Nucleus accumbens (tissue), 56 donors: ENCODE measurements at places on chromosomes 6 and 20.
A peak's percentile ranks its signal among the peaks of the same experiment; 100 is the strongest.

DNA sequence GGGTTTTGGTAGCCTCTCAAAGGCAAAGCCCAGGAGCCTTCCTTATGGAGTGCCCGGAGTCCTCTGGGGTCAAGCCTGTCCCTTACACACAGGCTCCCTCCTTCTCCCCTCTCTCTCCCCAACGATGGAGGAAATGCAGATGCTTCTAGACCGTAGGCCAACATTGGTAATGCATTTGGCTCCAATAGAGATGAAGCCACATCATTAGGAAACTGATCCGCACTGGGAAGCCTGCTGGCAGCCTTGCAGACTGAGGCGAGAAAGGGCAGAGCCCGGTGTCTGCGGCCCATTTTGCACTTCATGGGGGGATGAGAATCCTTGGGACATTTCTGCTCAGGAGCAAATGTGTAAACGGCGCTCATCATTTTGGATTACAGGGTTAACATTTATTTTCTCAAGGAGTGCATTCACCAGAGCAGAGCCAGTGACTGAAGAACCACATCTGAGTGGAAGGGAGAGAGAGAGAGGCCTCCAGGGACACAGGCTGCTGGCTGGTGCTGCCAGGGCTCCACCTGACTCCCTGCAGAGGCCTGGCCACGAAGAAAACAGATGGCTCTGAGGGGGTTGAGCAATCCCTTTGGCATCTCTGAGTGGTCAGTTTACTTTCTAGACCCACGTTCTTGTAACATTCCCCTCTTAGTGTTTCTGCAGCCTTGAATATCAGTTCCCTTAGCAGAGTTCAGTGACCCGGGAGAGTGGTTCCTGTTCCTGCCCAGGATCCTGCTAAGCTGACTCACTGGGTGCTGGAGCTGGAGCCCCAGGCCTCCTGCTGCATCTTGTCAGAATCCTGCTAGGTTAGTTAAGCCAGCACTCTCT, 4.4 kb upstream of the CST3 start:
- no peak for DNase-seq

- no peak for DNase-seq
These were observed 121.9 kb upstream of the BTN3A2 start for GRCh38 chr6:26243132-26243531.

DNA sequence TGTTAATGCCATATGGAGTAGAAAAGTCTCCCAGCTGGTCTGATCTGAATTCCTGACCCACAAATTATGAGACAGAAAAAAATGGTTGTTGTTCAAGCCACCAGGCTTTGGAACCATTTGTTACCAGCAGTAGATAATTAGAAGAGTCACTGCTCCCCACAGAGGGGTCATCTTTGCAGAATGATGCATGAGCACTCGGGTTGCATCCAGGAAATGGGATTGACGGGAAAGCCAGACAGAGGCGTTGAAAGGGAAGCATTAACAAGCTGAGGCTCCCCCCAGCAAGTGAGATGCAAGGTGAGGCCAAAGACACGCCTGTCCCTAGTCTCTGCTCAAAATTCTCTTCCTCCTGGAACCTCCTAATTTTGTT, 182.5 kb downstream of the SYNDIG1 start:
- DNase-seq = no peak

- DNase-seq = no peak
These were observed 84.8 kb upstream of the SOX4 start for GRCh38 chr6:21508753-21509152.

GRCh38 chr6:158219228-158219627, 51.1 kb downstream of the GTF2H5 start:
- no peak for DNase-seq

DNA sequence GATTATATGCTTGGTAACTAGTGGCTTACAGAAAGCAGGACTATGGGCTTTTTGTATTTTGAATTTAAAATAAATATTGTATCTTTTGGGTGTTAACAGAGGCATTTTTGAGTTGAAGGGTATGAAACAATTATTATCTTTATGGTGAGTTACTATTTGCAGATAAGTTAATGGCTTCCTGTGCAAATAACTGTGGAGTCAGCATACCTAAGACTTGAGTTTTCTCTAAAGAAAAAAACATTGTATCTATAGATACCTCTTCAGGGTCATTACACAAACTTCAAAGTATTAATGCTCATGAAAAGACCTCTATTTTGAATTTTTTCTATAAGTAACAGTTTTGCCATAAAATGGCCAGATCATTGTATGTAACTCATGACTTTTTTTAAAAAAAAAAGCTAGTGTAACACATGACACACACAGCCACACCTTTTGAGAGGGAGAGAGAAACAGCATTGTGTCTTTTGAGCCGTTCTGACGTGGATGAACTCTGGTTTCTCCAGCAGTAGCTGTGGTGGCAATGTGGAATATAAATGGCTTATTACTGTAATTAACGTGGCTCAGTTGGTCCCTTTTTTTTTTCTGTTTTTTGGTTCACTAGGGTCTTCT, 36.3 kb downstream of the PLEKHG1 start:
- no peak for DNase-seq

- DNase-seq = no peak
These were observed 19.0 kb downstream of the MCM8 start for GRCh38 chr20:5969348-5969935.

GRCh38 chr20:57066126-57066900, 200.1 kb downstream of the BMP7 start:
- no peak for DNase-seq

DNA sequence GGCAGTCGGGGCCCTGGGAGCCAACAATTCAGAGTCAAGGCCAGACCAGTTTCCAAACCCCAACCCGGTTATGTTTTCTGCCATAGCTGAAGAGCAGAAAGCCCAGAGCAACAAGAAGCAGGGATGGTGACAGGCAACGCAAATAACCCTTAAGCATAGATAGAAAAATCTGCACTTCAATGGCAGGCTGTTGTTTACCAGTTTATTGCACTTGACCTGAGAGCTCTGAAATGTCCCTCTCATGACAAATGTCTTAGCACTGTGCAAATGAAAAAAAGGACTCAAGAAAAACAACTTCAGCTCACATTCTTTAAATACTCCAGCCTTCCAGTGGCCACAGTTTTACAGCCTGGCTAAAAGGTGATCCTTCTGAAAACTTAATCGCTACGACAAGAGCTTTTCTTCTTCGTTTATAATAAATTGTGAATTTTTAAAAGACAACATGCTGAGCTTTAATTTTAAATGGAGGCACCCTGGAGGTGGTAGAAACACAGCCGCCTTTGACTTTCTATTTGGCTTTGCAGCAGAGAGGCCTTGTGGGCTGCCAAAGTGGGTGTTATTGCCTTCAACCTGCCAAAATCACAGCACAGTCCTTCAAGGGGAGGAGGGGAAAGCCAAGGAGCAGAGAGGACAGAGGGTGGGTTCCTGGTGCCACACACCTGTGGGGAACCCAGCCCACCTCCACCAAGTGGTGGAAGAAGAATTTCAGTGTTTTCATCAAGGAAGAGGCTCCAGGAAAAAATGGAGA, 289.5 kb upstream of the CDYL start:
- no peak for DNase-seq

- no peak for DNase-seq
These were observed 252.9 kb upstream of the RUNX2 start for GRCh38 chr6:45075246-45075645.

DNA sequence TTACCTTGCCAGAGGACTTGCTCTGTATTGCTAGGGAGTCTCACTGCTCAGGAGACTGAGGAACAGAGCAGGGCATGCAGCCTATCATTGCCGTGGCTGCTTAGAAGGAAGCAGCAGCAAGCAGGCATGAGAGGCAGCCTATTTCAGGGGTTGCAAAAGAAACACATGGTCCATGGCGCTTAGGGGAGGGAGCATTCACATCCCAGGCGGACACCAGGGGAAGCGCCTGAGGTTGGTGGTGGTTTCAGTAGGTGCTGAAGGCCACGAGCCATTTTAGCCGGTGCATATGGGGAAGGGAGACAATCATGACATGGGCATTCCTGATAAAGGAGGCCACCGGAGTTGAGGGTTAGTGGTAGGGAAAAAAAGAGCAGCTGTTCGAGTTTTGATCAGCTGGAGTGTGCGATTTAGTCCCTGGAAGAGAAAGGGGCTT, 20.9 kb downstream of the FARS2 start:
- DNase-seq = no peak

DNA sequence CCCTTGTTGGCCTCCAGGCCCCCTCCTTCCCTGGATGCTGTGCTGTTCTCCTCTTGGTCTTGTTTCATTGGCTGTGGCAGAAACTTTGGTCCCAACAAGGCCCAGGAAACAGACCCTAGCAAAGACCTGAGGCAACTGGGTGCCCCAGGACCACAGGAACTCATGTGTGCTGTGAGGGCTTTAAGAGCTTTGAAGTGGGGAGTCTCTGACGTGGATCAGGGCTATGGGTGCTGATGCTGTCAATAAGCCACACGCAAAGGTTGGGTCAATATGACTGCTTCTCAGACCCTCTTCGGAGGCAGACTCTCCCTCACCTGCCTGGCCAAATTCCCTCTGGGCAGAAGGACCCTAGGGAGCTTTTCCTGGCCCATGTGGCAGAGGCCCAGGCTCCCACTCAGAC, 91.5 kb upstream of the MLN start:
- DNase-seq = no peak

- DNase-seq = no peak
These were observed at the start of gene TCF21 for GRCh38 chr6:133888929-133889556. TCF21 (plus strand) TSS chr6:133889113; CDS start chr6:133889398, 285 bp downstream.

DNA sequence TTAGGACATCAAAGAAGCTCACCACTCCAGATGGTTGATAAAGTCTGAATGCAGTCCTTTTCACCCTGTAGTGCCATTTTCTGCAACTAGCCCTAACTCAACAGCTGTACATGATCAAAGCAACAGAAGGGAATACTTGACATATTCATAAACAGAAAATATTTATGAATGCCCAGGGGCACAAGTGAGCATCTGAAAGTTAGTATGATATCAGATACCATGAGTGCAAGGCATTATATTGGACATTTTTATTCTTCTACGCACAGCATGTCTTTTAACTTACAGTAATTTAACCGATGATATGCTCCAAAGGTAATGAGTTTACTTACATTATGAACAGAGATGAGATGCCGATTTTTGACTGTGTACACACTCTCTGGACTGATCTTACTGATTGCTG, 142.0 kb downstream of the MCHR2 start:
- DNase-seq = no peak

GRCh38 chr6:9468277-9468676, 946.6 kb downstream of the TFAP2A start:
- no peak for DNase-seq

GRCh38 chr6:144689503-144690040, 404.4 kb downstream of the UTRN start:
- DNase-seq = no peak

- no peak for DNase-seq
These were observed 79.5 kb upstream of the BTBD3 start for GRCh38 chr20:11838076-11838636.

DNA sequence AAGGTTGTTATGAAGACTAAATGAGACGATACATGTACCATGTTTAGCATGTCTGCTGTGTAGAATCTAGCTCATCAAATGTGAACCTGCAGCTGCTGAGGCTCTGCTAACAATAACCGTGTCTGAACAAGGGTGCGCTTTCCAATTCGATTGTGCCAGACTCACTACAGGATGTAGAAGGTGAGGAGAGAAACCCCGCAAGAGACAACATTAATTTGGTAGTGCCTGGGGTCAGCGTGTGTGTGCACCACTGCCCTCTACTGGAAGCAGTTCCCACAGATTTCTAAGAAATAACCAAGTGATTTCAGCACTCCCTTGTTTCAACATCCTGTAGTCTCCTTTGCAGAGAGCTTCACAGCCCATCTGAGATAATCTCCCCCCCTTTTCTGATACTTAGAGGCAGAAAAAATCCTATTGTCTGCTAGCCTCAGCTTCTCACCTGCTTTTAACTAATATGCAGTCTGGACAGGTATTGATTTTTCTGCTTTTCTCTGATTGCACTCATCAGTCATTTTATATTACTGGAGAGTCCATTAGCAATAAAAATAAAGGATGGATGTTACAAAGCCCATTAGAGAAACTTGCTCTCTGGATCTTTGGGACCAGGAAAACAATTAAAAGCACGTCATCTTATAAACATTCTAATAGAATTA, 96.7 kb upstream of the BACH2 start:
- peak; percentile 50 for DNase-seq

DNA sequence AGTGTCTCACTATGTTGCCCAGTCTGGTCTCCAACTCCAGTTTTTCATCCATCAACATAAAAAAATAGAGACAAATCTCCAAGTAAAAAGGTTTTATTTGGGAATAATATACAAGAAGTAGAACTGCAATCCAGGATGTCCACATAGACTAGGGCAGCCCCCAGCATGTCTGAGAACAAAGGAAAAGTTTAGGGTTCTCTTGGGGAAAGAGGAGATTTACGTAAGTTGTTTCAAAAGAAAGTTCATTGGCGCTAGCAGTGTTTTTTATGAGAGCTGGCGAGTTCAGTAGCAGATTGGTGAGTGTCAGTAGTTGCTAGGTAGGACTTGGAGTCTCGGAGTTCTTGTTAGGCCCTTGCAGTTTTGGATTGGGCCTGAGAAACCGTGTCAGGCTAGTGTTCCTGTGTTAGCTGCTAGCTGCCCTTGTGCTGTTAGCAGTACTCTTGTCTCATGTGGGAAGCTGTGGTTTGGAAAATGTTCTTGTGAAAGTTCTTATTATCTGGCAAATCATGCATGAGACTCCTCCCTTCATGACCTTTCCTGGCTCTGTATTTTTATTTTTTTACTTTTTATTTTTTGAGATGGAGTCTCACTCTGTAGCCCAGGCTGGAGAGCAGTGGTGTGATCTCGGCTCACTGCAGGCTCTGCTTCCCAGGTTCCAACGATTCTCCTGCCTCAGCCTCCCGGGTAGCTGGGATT, 24.7 kb downstream of the TTLL9 start:
- DNase-seq = no peak

DNA sequence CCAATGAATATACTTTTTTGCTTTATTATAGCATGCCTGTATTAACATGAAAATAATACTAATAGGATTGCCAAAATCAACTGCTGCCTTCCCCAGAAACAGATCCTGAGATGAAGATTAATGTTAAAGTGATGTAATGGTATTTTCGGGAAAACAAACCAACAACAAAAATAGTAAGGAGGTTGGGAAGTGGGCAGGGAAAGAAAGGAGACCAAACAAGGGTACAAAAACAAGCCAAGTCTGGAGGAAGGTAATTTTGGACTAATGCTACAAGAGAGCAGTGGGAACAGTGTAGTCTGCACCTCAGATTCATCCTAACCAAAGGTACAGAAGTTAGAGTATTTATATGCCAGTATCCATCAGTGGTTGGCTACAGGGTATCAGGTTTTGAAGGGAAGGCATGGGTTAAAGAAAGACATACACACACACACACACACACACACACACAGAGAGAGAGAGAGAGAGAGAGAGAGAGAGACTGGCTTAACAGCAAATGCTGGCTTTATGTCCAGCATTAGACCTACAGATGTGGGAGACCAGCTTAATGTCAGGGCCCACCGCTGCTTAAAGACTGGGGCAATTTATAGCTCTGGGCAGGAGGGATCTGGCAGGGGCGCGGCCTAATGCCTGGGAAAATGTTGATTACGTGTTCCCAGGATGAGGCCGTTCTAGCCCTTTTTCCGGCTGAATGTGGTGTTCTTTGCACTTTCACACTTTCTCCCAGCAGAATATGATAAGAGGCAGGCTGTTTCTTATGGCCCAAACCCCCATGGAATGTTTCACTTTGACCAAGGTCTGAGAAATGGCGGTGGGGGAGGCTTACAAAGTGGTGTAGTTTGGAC, 3.8 kb upstream of the SLC17A1 start:
- no peak for DNase-seq

- no peak for DNase-seq
These were observed 4.5 kb upstream of the RAMACL start for GRCh38 chr6:166591026-166591425.
